ENCODE measurements at places on chromosomes 6 and 20.
A peak's percentile ranks its signal among the peaks of the same experiment; 100 is the strongest.

DNA sequence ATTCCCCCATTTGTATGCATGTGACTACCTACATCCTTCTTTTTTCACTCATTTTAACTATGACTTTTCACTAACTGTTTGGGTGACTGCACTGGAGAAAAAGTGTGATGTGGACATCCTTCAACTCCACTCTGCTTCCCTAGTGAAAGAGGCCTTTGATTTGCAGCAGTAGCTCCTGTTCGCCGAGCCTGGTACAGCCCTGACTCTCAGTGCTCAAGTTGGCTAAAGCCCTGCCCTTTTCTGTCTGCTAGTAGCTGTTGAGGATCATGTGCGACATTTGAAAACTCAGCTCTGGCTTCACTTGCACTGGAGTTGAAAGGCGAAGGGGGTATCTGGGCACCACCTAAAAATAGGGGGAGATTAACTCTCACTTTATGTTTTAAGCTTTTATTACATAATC is 42.1 kb downstream of the DAAM2 start:
- DNase-seq = no peak
- no peaks in the 10 kb centered on the region for H3K36me3 ChIP-seq
- no peak overlapping the region for H3K27ac ChIP-seq
- H3K4me3 ChIP-seq = no peak overlapping the region

DNA sequence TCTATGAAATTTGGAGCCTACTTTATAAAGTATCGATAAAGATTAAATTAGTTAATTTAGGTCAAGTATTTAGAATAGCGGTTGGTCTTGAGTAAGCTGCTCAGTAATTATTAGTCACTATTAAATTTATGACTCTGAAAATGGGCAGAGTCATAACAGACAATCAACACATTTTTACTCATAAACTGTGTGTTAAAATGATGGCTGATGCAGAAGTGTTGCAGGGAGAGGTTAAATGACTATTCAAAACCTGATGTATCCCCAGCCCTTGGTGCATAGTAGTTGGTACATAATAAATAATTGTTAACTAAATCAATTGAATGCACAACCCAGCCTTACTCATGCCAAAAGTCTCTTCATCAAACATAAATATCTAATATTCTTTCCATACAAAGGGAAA is 30.6 kb downstream of the HIVEP2 start:
- H3K4me1 ChIP-seq = no peaks in the 10 kb centered on the region
- no peaks in the 10 kb centered on the region for H3K27me3 ChIP-seq
- no peak overlapping the region for H3K27ac ChIP-seq
- H3K36me3 ChIP-seq = no peaks in the 10 kb centered on the region
- no peak for DNase-seq
- no peak overlapping the region for H3K4me3 ChIP-seq

- DNase-seq = peak; percentile 76
- peaks cover 9% of the 10 kb centered on the region for H3K4me1 ChIP-seq
- H3K36me3 ChIP-seq = no peaks in the 10 kb centered on the region
- H3K4me3 ChIP-seq = peak overlapping the region; percentile 93
- peak overlapping the region; percentile 78 for H3K27ac ChIP-seq
Observed at GRCh38 chr6:13614126-13614925, 809 bp upstream of the NOL7 start.

DNA sequence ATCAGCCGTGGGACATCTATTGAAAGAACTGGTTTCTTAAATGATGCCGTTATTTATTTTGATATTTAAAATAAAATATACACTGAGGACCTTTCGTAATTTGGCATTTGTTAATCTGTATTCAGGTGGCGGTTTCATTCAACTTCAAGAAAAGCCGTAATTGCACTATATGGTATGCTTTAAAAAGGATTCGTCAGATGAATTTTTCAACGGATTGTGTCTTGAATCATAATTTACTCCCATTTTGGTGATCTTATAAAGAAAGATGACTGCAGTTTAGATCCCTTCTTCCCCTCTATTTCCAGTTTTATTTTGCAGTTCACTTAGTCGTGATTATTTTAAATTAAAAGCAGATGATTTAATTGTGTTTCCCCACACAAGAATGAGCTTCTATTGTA is 761 bp downstream of the KLHL32 start:
- no peak for DNase-seq
- peak overlapping the region; percentile 64 for H3K4me3 ChIP-seq
- H3K4me1 ChIP-seq = no peaks in the 10 kb centered on the region
- H3K27ac ChIP-seq = no peak overlapping the region
- H3K36me3 ChIP-seq = no peaks in the 10 kb centered on the region
- no peaks in the 10 kb centered on the region for H3K27me3 ChIP-seq

DNA sequence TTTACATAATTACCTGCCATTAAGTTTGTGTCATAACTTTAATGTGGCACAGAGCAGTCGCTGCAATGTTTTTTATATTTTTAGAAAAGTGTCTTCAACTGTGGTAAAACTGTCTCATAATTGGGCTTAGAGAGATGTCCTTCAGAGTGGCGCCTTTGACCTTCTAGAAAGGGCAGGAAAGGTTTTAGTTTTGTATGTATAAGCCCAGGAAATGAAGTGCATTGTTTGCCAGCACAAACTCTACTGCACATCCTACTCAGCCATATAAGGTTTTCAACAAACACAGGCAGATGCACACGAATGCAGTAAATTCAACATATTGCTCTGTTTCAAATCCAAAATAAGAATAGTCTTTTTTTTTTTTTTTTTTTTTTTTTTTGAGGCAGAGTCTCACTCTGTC is 201.4 kb downstream of the ALDH8A1 start:
- no peak for DNase-seq
- H3K27ac ChIP-seq = no peak overlapping the region
- H3K4me3 ChIP-seq = no peak overlapping the region
- H3K27me3 ChIP-seq = no peaks in the 10 kb centered on the region

DNA sequence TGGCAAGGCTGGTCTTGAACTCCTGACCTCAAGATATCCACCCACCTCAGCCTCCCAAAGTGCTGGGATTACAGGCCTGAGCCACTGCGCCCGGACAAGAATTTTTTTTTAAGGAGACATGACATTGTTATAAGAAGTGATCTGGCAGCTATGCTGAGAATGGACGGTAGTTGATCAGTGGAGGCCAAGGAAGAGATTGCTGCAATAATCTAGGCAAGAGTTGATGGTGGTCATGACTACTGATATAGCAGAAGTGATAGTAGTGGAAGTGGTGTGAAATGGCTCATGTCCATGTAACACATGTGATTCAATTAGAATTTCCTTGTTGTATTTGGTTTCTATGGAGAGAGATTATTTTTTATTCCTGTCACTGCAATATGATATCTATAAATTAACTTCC is 125.3 kb upstream of the CCN2 start:
- DNase-seq = no peak
- no peak overlapping the region for H3K27ac ChIP-seq
- H3K4me1 ChIP-seq = no peaks in the 10 kb centered on the region
- H3K4me3 ChIP-seq = no peak overlapping the region
- no peaks in the 10 kb centered on the region for H3K36me3 ChIP-seq

DNA sequence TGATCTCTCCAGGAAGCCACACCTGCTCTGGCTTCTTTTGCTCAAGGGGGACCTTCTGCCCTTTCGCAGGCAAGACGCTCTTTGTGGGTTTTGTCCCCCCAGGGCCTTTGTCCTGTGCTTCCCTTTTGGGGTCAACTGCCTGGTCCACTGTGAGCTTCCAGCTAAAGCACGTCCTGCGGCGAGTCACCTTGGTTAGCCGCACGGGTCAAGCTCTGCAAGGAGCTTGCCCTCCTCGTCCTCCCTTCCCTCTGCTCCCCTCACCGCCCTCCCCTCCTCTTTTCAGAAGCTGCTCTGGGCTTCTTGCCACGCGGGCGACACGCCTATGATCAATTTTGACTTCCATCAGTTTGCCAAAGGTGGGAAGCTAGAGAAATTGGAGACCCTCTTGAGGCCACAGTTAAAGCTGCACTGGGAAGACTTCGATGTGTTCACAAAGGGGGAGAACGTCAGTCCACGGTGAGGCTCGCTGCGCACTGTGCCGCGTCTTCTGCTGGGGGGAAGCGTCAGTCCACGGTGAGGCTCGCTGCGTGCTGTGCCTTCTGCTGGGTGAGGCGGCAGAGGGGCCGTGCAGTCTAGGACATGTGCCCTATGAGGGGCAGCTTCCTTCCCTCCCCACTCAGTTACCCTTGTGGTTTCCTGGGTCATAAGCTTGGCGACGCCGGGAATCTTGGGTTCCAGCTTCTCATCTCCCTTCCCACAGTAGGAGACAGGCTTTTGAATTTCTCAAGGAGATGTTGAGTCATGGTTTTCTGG is 80.2 kb downstream of the SYNJ2 start:
- no peaks in the 10 kb centered on the region for H3K27me3 ChIP-seq
- no peak overlapping the region for H3K27ac ChIP-seq
- peaks cover 12% of the 10 kb centered on the region for H3K4me1 ChIP-seq
- no peaks in the 10 kb centered on the region for H3K36me3 ChIP-seq
- H3K4me3 ChIP-seq = no peak overlapping the region
- DNase-seq = no peak

- H3K27ac ChIP-seq = no peak overlapping the region
- H3K27me3 ChIP-seq = no peaks in the 10 kb centered on the region
- DNase-seq = no peak
- no peaks in the 10 kb centered on the region for H3K36me3 ChIP-seq
- H3K4me3 ChIP-seq = no peak overlapping the region
Observed at GRCh38 chr20:37598575-37599342, 71.1 kb upstream of the BLCAP start.

- peaks cover 26% of the 10 kb centered on the region for H3K4me1 ChIP-seq
- H3K36me3 ChIP-seq = no peaks in the 10 kb centered on the region
- no peak for DNase-seq
- H3K27ac ChIP-seq = no peak overlapping the region
- H3K27me3 ChIP-seq = no peaks in the 10 kb centered on the region
Observed at GRCh38 chr6:16669227-16669626, 92.0 kb downstream of the ATXN1 start.

- peak; percentile 40 for DNase-seq
- no peak overlapping the region for H3K4me3 ChIP-seq
- peaks cover 6% of the 10 kb centered on the region for H3K4me1 ChIP-seq
- H3K27me3 ChIP-seq = no peaks in the 10 kb centered on the region
- H3K36me3 ChIP-seq = no peaks in the 10 kb centered on the region
Observed at GRCh38 chr20:51447097-51447764, 95.3 kb downstream of the NFATC2 start.

DNA sequence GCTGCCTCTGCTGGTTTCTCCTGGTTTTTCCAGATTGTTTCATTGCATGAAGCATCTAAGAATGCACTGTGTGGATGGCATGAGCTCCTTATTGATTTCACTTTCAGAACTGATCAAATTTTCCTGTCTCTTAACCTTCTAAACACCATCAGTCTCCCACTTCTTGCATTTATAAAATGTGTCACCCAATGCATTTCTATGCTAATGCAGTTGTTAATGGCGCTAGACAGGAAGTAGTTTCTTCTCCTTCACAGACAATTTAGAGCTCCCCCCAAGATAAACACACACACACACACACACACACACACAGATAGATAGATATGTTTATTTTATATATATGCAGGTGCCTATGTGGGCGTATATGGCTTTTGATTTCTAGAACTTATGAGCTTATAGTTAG is 45.6 kb upstream of the FOXA2 start:
- H3K4me1 ChIP-seq = no peaks in the 10 kb centered on the region
- no peak overlapping the region for H3K4me3 ChIP-seq
- H3K27ac ChIP-seq = no peak overlapping the region

- no peaks in the 10 kb centered on the region for H3K27me3 ChIP-seq
- H3K4me3 ChIP-seq = no peak overlapping the region
- H3K27ac ChIP-seq = no peak overlapping the region
- no peaks in the 10 kb centered on the region for H3K36me3 ChIP-seq
- no peak for DNase-seq
Observed at GRCh38 chr20:37850724-37851355, 52.1 kb upstream of the VSTM2L start.

DNA sequence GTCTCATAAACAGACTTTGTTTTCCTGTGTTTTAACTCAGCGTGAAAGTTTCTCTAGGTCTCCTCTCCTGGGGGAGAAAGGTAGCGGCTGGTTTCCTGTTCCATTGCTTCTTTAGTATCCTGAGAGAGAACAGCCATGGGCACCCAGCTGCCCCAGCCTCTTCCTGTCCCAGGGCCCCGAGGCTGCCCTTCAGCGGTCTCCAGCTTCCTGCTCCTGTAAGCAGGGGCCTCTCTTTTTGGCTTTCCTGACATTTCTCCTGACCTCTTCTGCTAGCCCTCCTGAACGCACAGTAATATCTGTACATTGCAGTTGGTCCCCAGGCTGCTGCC is 2.4 kb upstream of the SSTR4 start:
- H3K36me3 ChIP-seq = no peaks in the 10 kb centered on the region
- H3K27ac ChIP-seq = no peak overlapping the region
- no peak overlapping the region for H3K4me3 ChIP-seq
- DNase-seq = no peak

DNA sequence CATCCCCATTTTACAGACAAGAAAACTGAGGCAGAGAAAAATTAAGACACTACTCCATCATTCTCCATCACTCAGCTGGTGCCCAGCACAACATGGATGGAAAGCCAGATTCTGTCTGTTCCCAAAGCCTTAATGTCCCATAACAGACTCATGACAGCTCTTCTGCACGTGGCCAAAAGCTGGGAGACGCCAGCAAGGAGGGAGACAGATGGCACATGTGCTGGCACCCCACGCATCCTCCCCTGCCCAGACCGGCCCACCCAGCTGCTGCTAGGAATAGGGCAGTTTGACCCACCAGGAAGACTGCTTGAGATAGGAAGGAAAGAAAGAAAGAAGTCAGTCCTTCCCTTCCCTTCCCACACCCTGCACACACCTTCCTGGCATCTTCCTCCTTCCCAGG is 96.3 kb downstream of the PREX1 start:
- H3K27me3 ChIP-seq = no peaks in the 10 kb centered on the region
- no peaks in the 10 kb centered on the region for H3K4me1 ChIP-seq
- no peaks in the 10 kb centered on the region for H3K36me3 ChIP-seq
- H3K27ac ChIP-seq = no peak overlapping the region
- H3K4me3 ChIP-seq = no peak overlapping the region

- no peaks in the 10 kb centered on the region for H3K36me3 ChIP-seq
- no peaks in the 10 kb centered on the region for H3K27me3 ChIP-seq
- no peaks in the 10 kb centered on the region for H3K4me1 ChIP-seq
- no peak for DNase-seq
- no peak overlapping the region for H3K4me3 ChIP-seq
- no peak overlapping the region for H3K27ac ChIP-seq
Observed at GRCh38 chr6:68911334-68911733, 276.3 kb downstream of the ADGRB3 start.

GRCh38 chr6:47016261-47016660 is 25.9 kb downstream of the ADGRF1 start:
- H3K27ac ChIP-seq = no peak overlapping the region
- no peak for DNase-seq
- no peaks in the 10 kb centered on the region for H3K27me3 ChIP-seq
- no peak overlapping the region for H3K4me3 ChIP-seq
- no peaks in the 10 kb centered on the region for H3K36me3 ChIP-seq
- no peaks in the 10 kb centered on the region for H3K4me1 ChIP-seq

DNA sequence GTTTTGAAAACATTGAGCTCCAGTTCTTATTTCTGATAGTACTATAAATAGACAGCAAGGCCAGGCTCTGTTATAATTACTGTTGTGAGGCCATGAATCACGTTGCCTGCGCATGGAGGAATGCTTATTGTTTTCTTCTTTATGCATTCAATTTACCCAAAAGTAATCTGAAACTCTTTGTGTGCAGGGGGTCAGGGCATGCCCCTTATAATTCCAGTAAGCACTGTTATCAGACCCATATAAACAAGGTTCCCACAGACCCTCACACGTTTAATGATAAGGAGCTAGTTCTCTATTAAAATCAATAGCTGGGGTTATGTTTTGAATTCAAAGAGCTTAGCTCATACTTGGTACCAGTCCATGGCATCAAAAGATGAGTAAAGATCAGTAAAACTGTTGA is 174.8 kb upstream of the ARG1 start:
- H3K27me3 ChIP-seq = no peaks in the 10 kb centered on the region
- no peaks in the 10 kb centered on the region for H3K36me3 ChIP-seq
- H3K4me1 ChIP-seq = no peaks in the 10 kb centered on the region
- H3K27ac ChIP-seq = no peak overlapping the region
- no peak overlapping the region for H3K4me3 ChIP-seq

Data from right lobe of liver (tissue), 6 donors.